ENCODE measurements at places on chromosomes 2 and 18.

DNA sequence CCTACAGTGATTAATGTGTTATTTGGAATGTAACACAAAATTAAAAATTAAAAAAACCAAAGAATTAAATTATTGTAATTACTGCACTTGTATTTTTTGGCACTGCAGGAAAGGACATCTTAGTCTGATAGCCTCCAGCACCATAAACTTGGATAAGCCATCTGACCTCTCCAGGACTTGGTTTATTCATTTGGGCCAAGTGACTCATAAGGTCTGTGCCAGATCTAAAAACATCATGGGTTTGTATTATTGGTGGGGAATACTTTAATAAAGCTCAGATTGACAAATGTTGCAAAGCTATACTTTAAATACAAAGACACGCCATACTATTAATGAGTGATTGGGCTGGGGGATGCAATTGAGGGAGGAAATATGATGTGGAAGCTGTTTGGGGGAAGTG is 225.2 kb downstream of the ZNF521 start:
- DNase-seq, result no peak

DNA sequence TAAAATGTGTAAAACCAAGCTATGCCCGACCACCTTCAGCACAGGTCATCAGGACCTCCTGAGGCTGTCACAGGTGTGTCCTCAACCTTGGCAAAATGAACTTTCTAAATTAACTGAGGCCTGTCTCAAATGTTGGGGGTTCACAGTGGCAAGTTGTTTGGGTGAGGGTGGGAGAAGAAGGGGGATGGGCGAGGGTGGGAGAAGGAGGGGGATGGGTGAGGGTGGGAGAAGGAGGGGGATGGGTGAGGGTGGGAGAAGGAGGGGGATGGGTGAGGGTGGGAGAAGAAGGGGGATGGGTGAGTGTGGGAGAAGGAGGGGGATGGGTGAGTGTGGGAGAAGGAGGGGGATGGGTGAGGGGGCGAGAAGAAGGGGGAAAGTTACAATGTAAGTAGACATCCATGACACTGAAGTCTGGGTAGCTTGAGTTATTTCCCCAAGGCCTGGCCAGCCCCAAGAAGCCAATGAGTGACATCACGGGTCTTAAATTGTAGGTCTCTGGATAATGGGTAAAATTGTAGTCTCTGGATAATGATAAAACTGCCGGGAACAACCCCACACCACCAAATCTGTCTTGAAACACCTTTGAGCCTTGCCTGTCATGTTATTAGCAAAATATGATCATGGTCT is 56.3 kb downstream of the TIMM21 start:
- no peak for DNase-seq

DNA sequence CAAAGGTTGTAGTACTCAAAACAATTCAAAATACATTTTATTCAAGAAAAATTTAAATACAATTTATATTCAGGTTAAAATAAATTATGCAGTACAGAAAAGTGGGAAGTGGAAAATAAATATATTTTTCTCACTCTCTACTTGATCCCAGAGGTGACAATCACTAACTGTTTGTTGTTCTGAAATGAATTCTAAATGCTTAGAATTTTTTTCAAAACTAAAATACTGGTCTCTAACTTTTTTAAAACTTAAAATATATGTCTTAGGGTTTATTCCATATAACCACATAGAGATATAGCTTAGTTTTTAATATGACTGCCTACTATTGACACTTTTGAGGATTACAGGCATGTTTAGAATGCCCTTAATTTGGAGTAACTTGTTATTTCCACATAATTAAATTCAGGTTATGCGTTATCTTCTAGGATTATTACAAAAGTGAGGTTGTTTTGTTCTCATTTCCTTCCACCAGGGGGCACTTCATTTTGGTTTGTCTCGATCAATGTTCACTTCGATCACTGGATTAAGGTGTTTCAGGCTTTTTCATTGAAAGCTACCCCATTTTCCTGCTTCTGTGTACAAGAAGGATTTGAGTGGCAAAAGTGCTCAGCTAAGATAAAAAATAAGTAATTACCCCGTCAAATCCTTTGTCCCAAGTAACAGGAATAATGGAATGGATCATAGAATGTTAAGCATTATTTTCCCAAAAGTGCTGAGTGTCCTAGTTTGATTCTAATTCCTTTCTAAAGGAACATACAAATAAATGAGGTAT is 27.1 kb upstream of the TFPI start:
- DNase-seq, result no peak

DNA sequence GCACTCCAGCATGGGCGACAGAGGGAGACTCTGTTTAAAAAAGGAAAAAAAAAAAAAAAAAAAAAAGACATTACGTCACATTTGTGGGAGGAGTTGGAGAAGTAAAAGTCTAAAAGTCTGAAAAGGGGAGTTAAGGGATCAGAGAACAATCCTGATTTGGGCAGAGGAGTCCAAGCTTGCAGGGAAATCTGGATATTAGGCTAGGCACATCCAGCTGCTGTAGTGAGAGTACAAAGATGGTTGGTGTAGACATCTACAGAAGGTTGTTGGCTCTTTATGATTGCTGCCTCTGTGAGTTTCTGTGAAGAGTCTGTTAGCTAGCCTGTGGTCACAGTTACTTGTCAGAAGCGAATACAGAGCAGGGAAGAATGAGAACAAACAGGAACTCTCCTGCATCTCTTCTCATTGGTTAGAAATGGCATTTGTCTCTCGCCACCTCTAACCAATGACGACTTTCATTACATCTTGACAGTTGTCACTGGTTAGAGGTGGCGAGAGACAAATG is 3.3 kb upstream of the OSBPL6 start:
- DNase-seq, result no peak

- DNase-seq, result no peak
Measured at GRCh38 chr2:48169141-48169592, 262.9 kb upstream of the FBXO11 start.

DNA sequence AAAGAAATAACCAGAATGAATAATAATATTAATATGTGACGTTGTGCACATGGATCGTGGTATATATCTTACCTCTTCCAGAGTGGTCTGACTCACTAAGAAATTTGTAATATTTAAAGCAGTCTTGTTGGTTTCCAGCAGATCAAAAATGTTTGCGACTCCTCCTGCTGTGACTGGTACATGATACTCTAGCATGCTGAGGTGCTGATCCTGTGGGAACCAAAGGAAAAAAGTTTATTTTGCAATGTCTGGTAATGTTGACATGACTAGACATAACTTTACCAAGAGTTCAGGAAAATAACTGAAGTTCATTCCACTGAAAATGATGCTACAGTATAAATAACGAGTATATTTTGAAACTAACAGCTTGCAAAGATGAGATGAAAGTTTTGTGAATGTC is 124.5 kb upstream of the BARD1 start:
- no peak for DNase-seq

DNA sequence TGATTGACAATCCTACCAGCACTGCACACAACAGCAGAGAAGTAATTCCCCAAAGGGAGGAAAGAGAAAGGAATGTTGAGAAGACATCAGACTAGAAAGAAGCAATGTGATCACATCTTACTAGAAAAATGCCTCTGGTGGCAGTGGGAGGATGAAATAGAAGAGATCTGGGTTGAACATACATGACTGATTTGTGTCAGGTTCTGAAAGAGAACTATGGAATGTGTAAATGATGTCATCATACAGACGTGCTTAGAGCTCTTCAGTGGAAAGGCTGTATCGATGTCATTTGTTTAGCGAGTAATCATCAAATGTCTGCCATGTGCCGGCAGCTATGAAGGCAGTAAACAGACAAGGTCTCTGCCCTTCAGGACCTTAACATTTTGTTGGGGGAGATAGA is 24.9 kb downstream of the GORASP2 start:
- no peak for DNase-seq

All from activated CD4-positive, alpha-beta T cell treated with anti-CD3 and anti-CD28 coated beads, Interleukin-2, amount 50 U/mL, for 24 hours (primary cell).